GM13977 (cell line): ENCODE measurements at places on chromosomes 12 and 14.

DNA sequence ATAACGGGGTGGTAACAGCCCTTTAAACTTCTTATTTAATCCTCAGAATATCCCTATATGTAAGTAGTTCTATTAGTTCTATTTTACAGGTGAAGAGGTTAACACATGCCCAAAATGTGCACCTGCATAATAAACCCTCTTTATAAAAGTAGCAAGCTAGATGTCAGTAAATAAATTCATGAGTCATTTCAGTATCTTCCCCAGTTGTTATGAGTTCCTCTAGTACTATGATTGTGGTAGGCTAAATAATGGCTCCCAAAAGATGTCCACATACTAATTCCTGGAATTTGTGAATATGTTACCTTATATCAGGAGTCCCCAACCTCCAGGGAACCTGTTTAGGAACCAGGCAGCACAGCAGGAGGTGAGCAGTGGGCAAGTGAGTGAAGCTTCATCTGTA, 106.5 kb downstream of the TMTC3 start:
- DNase-seq = no peak

DNA sequence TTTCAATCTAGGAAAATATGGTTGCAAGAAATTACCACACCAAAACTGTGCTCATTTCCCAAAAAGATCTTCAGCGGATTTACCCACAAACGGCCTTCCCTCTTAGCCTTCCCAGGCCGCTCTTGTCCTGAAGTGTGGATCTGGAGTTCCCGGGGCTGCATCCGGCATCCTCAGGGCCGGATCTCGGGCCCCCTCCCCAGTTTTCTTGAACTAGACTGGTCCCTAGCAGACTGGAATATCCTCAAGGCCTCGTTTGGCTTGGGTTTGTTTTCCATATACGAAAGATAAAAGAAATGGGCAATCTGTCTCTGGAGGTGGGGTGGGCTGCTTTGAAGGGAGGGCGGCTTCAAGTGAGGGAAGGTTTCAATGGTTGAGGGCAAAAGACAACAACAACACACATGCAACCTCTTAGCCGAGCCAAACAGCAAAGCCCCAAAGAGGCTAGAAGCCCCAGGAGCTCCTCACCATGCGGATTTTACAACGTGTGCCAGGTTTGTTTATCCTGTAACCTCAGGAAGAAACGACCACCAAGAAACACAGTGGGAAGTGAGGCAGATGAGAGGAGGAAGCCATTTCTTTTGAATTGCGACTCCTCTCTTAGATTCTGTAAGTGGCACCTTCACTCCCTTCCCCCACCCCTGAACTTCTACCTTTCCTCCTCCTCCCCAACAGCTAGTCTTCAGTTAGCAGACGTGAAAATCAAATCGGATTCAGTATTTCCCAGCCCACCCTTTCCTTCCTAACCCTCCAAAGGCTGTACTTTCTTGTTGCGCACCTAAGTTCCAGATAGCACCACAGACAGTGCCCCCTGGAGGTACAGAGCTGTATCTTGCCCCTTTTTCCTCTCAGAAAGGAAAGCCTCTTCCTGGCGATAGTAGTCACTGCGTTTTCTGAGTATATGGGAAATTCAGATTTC, 2.6 kb downstream of the MYF6 start:
- no peak for DNase-seq

DNA sequence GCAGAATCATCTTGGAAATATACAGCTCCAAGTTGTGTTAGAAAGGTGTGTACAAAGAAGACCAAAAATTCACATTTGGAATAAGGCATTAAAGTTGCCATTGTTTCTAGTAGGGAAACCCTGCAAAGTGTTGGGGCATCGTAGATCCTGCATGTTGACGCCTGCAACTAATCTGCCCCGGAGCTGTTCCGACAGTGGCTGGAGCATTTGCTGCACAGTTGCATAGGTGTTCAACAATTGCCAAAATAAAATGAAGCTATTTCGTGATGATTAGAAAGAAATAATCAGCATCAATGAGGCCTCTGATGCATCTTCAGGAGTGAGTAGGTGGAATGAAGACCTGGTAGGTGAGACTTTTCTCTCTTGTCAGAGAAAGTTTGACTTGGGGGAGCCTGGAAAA, 47.3 kb downstream of the DAD1 start:
- DNase-seq = no peak

GRCh38 chr12:3045989-3046388, 31.2 kb upstream of the TSPAN9 start:
- DNase-seq = no peak

DNA sequence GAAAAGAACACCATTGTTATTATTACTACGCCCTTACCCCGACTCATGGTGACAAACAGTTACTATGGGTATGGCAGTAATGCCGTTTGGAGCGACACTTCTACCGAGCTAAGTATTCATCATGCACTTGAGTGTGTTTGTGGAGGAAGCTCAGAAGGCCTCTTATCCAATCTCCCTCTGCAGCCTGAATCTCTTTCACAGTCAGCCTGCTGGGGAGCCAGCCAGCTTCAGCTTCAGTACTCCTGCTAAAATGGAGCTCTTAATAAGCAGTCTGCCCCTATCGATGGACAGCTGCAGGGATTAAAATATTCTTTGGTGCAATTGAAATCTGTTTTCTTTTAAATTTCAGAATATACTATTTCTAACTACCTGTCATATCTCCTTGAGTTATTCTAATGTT, 24.7 kb upstream of the ATP5MC2 start:
- DNase-seq = no peak

DNA sequence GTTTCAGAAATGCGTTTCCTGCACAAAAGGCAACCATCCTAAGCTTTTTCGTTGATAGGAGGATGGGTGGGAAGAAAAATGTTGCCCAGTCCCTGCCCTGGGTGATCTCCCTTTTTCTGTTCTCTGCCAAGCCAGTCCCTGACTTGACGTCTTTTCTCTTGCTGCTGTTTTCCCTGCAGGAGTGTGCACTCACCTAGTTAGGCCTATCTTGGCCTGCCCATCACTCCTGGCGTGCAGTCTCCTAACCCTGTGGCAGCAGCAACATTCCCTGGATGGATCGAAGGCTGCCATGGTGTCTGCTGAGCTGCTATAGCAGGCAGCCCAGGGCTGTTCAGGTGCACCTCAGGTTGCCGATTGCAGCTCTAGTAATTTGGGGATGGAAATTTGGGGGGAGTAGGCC, 1.2 kb downstream of the UNC119B start:
- no peak for DNase-seq

DNA sequence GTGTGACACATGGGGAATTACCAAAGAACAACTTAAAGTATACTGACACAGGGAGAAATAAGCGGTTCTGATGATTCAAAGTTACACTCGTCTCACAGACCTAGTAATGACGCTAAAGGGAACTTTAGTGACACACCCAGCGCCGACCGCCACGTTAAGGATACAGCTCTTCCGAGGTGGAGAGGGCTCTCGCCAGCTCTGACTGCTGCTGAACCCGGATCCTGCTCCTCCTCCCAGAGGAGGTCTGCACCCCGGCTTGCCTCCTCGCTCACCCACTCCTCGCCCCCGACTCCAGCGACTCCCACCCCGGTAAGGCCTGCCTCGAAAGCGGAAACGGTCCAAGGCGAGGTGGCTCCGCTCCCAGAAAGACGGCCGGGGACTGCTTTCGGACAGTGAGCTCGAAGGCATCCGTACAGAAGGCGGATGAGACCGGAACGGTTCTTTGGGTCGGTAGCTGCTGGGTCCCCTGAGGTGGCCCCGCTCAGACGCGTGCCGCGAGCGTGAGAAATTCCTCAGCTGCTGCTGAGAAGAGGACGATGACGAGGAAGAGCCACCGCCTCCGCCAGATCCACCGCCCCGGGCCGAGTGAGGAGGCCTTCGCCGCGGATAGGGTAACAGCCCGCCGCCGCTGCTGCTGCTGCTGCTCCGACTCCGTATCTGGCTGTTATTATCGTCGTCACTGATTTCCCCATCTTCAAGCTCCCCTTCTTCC, 643 bp downstream of the ZFC3H1 start:
- DNase-seq = peak; percentile 40
